Testis (tissue), 5 donors: ENCODE measurements at places on chromosomes 5 and 9.

GRCh38 chr5:112965733-112966306, 10.8 kb upstream of the DCP2 start:
- H3K27ac ChIP-seq: no peak overlapping the region
- H3K36me3 ChIP-seq: no peaks in the 10 kb centered on the region
- DNase-seq: no peak
- no peaks in the 10 kb centered on the region for H3K27me3 ChIP-seq
- no peak overlapping the region for H3K4me3 ChIP-seq

- no peak overlapping the region for H3K27ac ChIP-seq
- H3K36me3 ChIP-seq: no peaks in the 10 kb centered on the region
- no peak overlapping the region for H3K4me3 ChIP-seq
- no peaks in the 10 kb centered on the region for H3K4me1 ChIP-seq
- no peak for DNase-seq
Measured at GRCh38 chr5:146675636-146676035, 159.6 kb upstream of the GPR151 start.

DNA sequence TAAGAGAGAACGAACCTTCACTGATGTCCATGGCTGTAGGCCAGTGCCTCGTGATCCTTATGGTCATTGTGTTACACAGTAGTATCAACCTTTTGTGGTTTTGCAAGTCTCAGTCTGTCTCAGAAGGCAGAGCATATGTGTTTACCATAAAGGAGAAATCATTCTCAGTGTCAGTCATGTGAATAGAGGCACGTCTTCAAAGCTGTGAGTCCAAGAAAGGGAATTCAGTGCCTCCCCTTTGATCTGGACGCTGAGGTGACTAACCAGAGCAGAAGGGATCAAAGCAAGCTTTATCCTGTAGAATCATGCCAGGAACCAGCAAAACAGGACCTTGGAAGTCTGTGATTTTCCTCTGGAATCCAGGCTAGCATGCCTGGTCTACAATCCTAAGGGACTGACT, 433.9 kb downstream of the DNAH5 start:
- no peak overlapping the region for H3K4me3 ChIP-seq
- no peaks in the 10 kb centered on the region for H3K27me3 ChIP-seq
- H3K4me1 ChIP-seq: no peaks in the 10 kb centered on the region
- no peaks in the 10 kb centered on the region for H3K36me3 ChIP-seq
- H3K27ac ChIP-seq: no peak overlapping the region

DNA sequence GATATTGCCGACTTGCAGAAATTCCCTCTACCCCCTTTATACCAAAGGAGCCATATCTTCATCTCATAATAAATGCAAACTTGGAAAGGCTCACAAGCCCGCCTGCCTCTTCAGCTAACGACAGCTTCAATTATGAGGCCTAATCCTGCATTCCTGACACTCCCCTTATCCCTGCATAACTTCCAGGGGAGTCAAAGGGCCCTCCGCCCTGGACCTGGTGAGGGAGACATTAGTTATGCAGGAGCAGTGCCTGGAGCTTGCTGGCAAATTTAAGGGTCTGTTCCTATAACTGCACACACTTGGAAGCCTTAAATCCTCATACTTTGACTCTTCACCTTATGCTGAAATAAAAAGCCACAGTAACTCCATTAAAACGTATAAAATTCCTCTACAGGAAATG, 617.9 kb downstream of the BNC2 start:
- peaks cover 2% of the 10 kb centered on the region for H3K4me1 ChIP-seq
- no peaks in the 10 kb centered on the region for H3K27me3 ChIP-seq
- no peak overlapping the region for H3K27ac ChIP-seq
- no peak for DNase-seq
- no peaks in the 10 kb centered on the region for H3K36me3 ChIP-seq

DNA sequence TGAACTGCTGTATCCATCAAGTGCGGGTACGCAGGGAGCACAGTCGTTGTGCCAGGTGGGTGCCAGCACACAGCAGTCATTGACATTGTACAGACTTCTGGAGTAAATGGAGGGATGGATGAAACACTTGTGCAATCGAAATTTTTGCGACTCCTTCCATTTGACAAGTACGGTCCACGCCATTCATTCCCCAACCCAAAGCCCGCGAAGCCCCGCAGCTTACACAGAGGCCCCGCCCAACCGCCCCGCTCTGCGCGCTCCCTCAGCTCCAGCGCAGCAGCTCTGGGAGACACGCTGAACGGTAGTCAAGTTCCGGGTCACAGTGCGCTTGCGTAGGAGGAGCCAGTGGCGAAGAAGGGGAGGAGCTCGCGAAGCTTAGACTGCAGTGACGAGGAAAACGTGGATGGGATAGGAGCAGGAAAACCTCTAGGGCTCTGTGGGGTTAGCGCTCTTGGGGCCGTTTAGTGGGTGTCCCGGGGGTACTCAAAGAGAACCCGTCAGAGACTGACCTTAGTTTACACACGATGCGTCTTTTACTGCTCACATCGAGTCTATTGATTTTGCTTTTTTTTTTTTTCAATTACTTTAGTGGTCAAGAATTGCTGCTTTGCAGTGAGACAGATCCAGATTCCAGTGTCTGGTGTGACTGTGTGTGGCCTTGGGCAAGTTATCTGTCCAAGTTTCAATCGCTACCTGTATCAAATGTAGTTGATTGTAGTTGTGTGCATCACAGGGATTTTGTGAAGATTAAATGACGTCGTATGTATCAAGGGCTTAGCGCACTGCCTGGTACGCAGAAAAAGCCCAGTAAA, 15.3 kb upstream of the MSANTD3 start:
- H3K4me3 ChIP-seq: peak overlapping the region; percentile 57
- H3K36me3 ChIP-seq: no peaks in the 10 kb centered on the region
- H3K4me1 ChIP-seq: no peaks in the 10 kb centered on the region
- no peak overlapping the region for H3K27ac ChIP-seq
- no peaks in the 10 kb centered on the region for H3K27me3 ChIP-seq
- DNase-seq: peak; percentile 96
